ENCODE measurements at places on chromosomes 6 and 20.
A peak's percentile ranks its signal among the peaks of the same experiment; 100 is the strongest.

- no peak for DNase-seq
These were observed 544.5 kb downstream of the MAFB start for GRCh38 chr20:40144581-40144980.

DNA sequence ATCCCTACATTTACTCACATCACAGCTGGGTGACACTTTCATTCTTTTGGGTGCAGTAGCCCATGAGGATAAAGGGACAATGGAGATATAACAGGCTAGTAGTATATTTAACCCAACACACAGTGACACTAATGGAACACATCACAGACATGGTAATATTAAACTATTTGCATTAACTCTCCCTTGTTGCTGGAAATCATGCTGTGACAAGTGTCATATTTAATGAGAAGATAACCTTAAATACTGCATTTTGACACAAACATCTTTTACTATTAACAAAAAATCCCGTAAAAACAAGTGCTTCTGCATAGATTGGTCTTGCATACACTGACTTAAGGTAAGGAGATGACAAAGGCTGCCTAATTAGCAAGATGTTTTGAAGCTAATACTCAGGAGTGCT lies 45.5 kb downstream of the CNR1 start:
- no peak for DNase-seq

- DNase-seq: peak; percentile 56
These were observed 422.5 kb upstream of the RGS17 start for GRCh38 chr6:153553627-153554026.

GRCh38 chr6:158042245-158042798 lies 60.7 kb downstream of the SYNJ2 start:
- peak; percentile 87 for DNase-seq

DNA sequence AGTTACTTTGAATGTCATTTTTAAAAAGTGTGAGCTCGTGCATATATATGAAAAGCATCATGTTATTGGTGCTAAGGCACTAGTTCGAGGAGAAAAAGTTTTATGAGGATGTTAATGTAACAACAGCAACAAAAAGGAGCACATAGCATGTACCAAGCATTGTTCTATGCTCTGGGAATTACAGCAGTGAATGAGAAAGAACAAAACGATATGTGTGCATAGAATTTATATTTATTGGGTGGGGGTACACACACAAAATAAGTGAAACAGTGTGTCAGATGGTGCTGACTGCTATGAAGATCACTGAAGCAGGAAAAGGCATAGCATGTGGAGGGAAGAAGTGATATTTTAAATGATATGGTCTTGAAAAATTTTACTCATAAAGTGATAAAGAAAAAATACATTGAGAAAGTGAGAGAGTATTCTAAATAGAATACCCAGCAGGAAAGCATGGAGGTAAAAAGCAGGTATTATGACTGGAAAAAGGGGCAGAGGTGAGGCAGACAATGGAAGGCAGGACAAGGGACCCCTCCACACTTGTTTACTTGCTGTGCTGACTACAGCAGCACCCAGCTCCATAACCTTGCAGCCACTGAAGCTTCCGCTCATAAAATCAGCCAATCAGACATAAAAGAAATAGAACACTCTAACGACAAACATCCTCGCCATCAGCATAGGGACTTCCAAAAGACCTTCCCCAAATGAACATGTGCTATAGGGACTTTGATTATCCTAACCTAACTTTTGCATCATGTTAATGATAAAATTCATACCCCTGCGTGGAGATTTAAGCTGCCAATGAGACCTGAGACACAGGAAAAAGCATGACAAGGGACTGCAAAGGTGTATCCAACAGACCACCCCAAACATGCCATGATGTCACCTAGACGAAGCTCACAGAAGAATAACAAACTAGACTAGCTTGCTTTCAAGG lies 119.9 kb downstream of the HFE start:
- no peak for DNase-seq

- no peak for DNase-seq
These were observed 114.6 kb downstream of the DLL1 start for GRCh38 chr6:170176136-170176897.

GRCh38 chr20:57856658-57857057 lies 146.8 kb upstream of the PMEPA1 start:
- no peak for DNase-seq

GRCh38 chr6:133315811-133316210 lies 74.7 kb downstream of the EYA4 start:
- no peak for DNase-seq

- DNase-seq: peak; percentile 48
These were observed 13.4 kb upstream of the GMNN start for GRCh38 chr6:24761193-24761835.

DNA sequence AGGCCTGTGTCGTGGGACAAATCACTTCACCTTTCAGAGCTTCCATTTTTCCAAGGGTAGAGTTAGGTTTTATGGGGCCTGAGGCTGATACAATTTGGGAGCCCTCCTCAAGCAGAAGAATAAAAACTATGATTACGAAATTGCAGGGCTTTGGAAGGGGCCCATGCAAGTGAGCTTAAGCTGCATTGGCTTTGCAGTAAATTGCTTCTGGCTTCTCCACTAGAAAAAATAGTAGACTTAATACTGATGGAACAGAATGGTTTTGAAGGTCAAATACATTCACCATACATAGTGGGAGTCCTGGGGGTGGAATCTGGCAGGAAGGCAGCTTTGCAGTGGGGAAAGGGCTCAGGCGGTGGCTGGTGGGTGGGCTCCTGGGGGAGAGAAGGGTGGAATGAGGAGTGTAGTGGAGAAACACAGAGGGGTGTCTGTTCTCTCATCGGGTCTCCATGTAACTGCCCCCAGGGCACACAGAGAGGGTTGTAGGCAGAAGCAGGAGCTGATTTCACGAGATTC lies 55.9 kb upstream of the RNF24 start:
- no peak for DNase-seq

DNA sequence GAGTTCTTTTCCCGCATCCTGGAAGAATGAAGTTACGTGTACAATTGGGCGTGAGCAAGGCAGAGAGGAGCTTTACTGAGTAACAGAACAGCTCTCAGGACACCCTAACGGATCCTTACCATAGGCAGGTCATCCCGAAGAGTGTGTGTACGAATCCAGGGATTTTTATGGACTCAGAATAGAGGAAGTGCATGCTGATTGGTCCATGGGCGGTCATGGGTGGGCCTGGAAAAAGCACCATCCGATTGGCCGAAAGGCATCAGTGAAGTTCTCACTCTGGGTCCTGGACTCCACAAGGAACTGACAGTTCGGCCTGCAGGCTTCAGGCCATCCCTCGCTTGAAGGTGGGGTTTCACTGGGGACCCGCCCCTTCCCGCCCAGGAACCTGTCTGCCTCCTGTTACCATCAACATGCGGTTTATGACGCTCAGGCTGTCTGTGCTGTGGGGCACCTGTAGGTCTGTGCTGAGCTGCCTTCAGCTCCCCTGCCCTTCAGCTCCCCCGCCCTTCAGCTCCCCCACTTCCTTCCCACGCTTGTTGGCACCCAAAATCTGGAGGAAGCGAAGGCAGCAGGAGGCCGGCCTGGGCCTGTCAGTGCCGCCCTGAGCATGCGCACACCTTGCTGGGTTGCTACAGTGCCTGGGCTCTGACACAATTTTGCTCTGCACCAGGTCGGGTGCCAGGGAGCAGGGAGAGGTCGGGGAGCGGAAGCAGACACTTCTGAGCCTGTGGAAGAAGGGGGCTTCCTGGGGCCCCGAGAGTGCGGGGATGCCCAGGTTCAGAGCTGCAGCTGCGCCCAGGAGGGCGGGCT lies 57.9 kb upstream of the MANEA start:
- DNase-seq: peak; percentile 16

DNA sequence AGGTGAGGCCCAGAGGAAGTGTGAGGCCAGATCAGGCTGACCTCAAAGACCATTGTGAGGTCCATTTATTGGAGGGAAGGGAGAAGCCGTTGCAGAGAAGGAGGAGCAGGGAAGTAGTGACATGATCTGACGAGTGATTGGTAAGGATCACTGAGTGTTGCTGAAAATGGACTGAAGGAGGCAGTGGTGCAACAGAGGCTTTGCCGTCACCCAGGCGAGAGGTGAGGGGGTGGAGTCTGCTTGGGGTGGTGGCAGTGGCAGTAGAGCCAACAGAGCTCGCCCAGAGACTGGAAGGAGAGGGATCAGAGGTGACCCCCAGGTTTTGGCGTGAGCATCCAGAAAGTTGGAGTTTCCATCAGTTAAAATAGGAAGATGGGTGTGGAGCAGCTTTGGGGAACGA lies 67.9 kb upstream of the CLDN20 start:
- no peak for DNase-seq

GRCh38 chr20:59026904-59027740 lies 5.0 kb downstream of the ATP5F1E start:
- DNase-seq: no peak

DNA sequence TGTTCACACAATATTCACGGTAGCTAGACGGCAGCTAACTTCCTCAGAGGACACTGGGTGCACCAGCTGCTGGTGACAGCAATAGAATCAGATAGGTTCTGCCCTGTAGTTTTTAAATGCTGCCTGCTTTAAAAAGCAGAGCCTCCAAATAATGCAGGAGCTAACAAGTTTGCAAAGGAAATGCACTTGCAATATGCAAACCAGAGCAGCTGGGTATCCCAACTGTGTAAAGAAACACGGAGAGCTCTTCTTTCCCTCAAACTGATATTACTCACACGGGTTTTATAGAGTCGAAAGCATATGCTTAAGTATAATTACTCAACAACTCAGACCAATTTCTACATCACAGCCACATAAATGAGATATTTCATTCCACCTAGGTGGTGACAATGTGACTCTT lies 432.7 kb downstream of the TFAP2A start:
- DNase-seq: no peak

DNA sequence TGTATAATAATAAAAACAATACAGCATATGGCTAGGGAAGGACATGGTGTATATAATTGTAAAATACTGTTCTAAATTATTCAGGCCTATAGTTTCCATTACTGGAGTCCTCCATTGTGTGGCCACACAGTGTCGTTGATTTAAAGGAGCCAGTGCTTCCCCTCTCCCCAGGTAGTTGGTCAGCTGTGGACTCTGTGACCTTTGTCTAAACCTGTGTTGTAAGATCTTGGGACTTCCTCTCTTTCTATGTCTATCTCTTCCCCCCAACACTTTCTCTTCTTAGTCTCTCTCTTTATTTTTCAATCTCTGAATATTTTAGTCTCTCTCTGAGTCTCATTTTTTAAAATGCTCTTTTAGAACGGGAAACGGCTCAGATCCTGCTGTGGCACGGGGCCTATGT lies 35.6 kb downstream of the BRPF3 start:
- DNase-seq: no peak

DNA sequence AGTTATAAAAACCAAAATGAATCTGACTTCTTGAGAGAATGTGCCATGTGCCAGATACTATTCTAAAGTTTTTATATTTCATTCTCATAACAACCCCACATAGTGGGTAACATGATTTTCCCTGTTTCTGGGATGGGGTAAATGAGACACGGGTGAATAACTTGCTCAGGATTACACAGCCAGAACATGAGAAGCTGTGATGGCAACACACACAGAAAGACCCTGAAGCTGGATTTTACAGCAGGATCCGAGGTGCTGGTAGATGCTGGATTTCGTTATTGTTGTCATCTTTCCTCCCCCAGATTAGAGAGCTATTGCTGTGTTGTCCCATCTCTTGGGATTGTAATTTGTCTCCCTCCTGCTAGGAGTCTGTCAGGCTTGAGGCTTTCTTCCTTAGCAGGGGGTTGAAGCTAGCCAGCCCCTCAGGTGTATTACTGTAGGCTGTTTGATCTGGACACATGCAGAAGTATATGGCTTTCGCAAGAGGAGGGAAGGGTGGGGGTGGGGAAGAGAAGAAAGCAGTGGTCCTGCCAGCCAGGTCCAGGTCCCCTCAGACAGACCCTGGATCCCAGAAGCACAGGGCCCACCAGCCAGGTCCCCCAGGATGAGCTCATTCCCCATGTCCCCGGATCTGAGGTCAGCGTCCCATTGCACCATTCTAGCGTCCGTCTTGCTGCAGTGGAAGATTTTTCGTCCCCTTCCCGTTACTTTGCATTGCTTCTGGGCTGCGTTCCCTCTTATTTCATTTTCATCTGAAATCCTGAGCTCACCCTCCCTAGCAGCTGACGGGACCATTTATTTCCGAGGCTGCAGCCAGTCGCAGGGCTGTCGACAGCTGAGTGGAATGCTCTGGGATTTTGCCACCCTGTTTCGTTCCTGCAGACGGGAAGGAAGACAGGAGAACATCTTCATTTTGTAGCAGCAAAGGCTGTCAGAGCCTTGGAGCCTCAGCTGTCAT lies 7.3 kb upstream of the KCNG1 start:
- DNase-seq: no peak

DNA sequence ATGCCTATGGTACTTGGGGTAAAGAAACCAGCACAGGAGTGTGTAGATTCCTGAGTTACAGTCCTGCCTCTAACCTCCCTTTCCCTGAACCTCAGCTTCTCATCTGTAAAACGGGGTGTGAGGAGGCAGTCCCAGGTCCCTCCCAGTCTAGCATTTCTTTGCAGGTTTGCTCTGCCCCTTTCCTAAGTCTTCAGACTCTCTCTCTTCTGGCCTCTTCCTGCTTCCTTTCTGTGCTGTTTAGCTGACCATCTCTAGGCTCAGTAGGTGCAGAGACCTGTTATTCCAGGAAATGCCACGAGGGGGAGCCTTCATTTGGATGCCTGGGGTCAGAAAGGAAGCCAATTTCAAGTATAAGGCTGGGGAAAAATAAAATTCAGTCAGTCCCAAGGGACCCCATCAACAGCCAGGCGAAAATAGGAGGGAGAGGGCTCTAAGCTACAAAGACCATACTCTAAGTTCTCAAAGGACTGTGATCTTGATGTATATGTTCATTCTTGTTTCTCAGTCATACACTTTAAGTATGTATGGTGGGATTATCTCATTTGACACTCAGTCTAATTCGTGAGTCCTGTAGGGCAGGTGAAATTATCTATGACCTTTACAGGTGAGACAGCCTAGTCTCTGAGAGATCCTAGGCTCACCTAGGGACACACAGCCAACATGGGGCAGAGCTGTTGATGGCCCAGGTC lies 89.1 kb downstream of the NCR2 start:
- DNase-seq: peak; percentile 87

DNA sequence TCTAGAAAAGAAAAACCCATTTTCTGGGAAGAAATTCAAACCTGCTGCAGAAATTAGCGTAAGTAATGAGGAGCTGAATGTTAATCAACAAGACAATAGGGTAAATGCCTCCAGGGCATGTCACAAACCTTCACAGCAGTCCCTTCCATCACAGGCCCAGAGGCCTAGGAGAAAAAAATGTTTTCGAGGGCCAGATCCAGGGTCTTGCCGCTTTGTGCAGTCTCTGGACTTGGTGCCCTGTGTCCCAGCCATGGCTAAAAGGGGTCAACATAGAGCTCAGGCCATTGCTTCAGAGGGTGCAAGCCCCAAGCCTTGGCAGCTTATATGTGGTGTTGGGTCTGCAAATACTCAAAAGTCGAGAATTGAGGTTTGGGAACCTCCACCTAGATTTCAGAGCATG lies 99.8 kb downstream of the STXBP5 start:
- DNase-seq: no peak

- no peak for DNase-seq
These were observed 61.4 kb downstream of the WDR27 start for GRCh38 chr6:169640351-169640852.
